ENCODE measurements at places on chromosomes 1 and 21.

DNA sequence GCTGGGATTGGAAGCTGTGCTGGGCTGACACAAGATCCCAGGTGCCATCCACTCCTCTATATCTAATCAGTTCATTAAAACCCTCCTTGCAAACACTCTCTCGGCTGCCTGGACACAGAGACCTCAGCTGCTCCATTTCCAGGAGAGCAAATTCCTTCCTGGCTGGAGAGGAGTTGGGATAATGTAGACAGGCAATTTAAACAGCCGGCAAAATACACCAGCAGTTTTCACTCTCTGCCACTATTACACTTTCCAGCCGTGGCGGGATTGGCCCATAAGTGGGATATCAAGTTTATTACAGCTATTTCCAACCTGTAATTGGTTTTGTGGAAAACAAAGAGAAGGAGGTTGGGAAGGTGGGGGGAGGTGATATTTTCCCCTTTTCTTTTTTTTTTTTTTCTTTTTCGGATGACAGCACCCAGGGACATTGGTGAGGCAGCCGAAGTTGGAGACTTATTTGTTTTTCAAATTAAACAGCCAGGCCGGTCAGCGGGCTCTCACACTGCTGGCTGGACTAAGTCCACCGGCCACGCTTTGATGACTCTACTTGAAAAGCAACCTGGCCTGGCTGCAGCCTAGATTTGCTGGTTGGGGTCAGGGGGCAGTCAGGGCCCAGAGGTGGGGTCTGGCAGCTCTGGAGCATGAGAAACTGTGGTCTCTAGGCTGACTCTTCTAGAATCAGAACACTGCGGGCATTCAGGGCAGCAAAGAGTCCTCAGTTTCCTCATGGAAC lies 177.4 kb downstream of the IGSF21 start:
- DNase-seq = no peak

GRCh38 chr1:2944705-2945104 lies 76.6 kb upstream of the ACTRT2 start:
- no peak for DNase-seq

DNA sequence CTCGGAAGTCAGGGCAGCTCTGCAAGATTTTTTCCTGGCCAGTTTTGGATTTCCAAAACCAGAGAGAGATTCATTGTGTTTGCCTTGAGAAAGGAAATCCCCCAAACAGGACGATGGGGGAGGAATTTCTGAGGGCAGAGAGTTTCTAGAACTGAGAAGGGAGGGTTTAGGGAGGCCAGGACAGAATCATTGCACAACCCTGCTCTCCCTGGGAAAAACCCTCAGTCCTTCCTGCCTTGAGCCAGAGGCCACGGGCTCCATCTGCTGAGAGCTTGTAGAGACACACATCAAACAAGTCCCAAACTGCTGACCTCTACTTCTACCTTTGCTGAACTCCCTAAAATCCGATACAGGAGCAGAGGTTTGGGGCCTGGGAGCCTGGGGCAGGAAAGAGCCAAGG lies 99.7 kb downstream of the NMNAT2 start:
- DNase-seq = no peak

DNA sequence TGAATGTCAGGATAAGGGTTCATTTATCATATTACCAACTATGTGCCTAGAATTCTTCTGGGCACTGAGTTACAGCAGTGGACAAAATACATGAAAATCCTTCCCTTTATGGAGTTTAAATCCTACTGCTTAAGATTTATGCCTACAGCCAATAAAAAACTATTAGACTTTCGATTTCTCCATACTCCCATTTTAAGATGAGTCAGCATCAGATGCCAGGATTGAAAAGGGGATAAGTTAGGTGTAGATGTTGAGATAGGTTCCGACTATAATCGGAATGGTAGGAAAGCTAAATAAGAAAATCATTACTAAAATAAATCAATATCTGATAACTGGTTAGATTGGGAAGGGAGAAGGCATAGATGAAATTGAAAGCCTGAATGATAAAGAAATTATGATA lies 3.2 kb upstream of the COL24A1 start:
- DNase-seq = no peak

DNA sequence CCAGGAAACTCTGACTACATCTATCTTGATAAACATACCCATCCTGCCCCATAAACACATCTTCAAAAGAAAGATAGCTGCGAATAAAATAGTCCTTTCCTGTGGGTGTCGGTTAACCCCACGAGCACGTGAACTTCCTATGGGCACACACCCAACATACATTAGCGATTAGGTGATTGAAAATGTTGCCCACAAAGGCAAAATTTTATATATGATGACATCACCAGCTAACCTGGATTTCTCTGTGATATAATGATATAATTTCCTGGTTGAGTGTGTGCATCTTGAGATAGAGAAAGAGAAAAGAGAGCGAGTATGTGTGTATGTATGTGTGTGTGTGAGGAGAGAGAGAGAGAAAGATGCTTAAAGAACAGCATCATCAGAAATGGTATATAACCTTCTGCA lies 296.1 kb downstream of the PTPRC start:
- no peak for DNase-seq

DNA sequence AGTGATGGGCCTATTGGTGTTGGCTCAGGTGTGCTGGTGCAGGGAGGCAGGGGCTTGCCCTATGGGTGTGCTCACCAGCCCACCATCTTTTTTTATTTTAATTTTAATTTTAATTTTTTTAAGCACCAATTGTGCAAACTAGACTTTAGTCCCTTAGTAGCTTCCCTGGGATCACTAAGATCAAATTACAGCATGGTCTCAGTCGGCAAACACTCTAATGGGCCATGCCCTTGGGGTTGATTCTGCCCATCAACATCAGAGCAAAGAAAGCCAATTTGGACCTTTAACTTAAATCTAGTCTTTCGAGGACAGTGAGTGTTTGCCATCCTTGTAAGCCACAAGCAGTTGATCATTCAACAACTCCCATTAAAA lies 64.7 kb upstream of the KCNE2 start:
- DNase-seq = no peak

Measured in stimulated activated naive B cell treated with anti-CD40 and anti-IgM and Interleukin-4, amounts not matched to agents 10 μg/mL and 1 μg/mL and 100 μg/mL, for 72 hours (primary cell).